ENCODE measurements at places on chromosomes 4 and X. TPM values are rescaled to one million over a fixed set of nuclear protein-coding genes. Genes with fewer than 3 reads are reported as not detected.
A peak's percentile ranks its signal among the peaks of the same experiment; 100 is the strongest.

DNA sequence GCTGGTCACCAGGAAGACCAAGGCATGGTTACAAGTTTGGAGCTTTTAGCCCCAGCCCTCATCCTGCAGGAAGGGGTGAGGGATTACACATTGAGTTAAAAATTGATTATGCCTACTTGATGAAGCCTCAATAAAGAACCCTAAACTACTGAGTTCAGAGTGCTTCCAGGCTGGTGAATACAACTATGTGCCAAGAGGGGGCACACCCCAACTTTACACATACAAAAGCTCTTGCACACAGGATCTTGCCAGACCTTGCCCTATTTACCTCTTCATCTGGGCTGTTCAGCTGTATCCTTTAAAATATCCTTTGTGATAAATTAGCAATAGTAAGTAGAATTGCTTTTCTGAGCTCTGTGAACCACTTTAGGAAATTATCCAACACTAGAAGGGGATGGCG is 489.3 kb downstream of the INPP4B start:
- DNase-seq, result no peak

DNA sequence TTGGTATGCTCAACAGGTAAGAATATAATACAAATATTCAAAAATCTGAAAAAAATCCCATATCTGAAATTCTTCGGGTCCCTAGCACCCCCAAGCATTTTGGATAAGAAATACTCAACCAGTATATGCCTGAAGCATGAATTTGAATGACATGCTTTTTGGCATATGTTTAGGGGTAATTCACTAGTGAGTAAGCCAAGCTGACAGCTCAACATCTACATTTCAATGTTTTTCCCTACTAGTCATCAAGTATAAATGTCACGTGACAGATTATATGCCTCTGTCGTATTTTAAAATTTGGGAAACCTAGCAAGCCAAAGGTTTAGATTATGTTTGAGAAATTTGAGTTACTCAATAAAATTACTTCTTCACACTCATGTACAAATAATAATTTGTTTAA is 125.1 kb downstream of the FGF16 start:
- DNase-seq, result peak; percentile 0

- no peak for DNase-seq
These were observed 78.9 kb upstream of the SLC4A4 start for GRCh38 chr4:71259911-71260331.

DNA sequence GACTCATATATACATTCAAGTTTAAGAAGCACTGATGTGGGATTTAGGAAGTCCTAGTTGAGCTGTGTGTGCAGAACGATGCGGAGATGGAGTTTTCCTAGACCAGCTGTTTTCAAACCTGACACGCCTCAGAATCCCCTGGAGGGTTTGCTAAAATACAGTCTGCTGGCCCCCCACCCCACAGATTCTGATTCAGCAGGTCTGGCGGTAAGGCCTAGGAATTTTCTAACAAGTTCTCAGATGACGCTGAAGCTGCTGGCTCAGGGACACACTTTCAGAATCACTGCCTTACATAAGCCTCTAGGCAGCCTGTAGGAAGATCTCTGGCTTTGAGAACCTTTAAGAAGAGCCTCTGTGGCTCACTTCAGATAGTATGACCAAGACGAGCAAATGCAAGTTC is 73.1 kb downstream of the PHEX start:
- no peak for DNase-seq

DNA sequence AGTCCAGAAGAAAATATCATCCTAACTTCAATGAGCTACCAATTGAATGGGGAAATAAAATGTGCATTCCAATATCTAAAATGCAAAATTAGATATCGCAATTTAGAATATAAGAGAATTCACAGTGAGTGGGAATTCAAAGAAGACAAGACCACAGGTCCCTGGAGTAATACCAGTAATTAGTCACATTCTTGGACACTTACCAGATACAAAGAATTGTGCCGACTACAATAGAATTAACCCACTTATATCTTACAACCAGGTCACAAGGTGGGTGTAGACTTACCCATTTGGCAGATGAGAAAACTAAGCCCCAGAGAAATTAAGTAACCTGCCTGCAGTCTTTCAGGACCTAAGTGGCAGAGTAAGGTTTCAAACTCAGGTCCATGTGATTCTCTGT is 84.3 kb upstream of the C1QTNF7 start:
- DNase-seq, result no peak

DNA sequence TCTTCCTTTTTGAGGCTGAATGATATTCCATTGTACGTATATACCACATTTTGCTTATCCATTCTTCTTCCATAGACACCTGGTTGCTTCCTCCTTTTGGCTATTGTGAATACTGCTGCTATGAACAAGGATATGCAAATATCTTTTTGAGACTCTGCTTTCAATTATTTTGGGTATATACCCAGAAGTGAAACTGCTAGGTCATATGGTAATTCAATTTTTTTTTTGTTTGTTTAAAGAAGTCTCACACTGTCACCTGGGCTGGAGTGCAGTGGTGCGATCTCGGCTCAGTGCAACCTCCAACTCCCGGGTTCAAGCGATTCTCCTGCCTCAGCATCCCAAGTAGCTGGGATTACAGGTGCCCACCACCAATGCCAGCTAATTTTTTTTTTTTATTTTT is 75.3 kb downstream of the METTL14 start:
- no peak for DNase-seq

GRCh38 chr4:37241647-37242046 is 2.9 kb upstream of the NWD2 start:
- no peak for DNase-seq

DNA sequence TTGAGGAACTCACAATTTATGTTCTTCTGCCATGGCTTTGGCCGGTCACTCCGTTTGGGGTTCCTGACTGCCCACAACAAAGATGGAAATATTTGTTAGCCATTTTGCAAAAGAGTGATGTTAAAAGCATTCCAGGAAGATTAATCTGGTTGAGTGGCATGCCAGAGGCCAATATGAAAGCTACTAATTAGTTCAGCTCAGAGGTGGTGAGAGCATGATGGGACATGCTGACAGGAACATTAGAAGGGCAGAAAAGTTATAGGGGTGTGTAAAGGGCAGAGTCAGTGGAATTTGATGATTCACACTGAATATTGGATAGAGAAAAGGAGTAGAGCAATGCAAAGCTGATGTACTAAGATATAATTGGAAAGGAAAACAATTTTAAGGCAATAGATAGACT is 94.4 kb downstream of the TLL1 start:
- no peak for DNase-seq

GRCh38 chr4:59676389-59676788 is 1523.7 kb upstream of the ADGRL3 start:
- no peak for DNase-seq

The SORCS2 gene
- 0.91 TPM for total RNA-seq

The CT45A9 gene
- total RNA-seq, result not detected

The KCTD8 gene
- not detected for total RNA-seq

The NEK1 gene
- total RNA-seq, result 4.7 TPM

The CXCL9 gene
- total RNA-seq, result not detected

The ANKRD37 gene
- total RNA-seq, result 0.97 TPM

The ADAM29 gene
- not detected for total RNA-seq

The PFKFB1 gene
- not detected for total RNA-seq

All from Daoy (cell line).